ENCODE measurements at places on chromosomes 6 and 20. TPM values are rescaled to one million over a fixed set of nuclear protein-coding genes. Genes with fewer than 3 reads are reported as not detected.

The CLIC5 gene
- 24.0 TPM for polyA plus RNA-seq

The OOEP gene
- 0.18 TPM for polyA plus RNA-seq

The TAPBP gene
- polyA plus RNA-seq = 33.8 TPM

The JARID2 gene
- polyA plus RNA-seq = 10.5 TPM

The SPATA2 gene
- 9.9 TPM for polyA plus RNA-seq

The RBPJL gene
- 0.04 TPM for polyA plus RNA-seq

- peak overlapping the region; percentile 75 for H3K27ac ChIP-seq
- H3K36me3 ChIP-seq = no peaks in the 10 kb centered on the region
- DNase-seq = no peak
- H3K4me3 ChIP-seq = no peak overlapping the region
- peaks cover 54% of the 10 kb centered on the region for H3K4me1 ChIP-seq
- H3K27me3 ChIP-seq = no peaks in the 10 kb centered on the region
Measured at GRCh38 chr20:36468149-36469000, 72.9 kb upstream of the MYL9 start.

DNA sequence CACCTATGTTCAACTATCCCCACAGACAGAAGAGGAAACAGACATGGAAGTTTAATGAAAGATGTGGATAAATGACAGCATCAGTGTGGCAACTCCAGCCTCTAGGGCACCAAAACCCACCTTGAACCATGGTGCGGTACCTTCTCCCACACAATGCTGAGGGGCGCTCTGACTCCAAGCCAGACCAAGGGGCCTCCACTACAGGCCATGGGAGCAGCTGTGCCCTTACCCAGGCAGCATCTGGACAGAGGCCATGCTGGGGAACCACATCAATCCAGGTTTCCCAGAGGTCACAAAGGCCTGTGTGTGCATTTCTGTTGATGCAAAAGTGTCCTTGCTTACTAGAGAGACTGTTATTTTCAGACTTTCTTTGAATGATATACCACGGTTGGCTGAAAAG is 4.1 kb downstream of the PRR18 start:
- no peak overlapping the region for H3K27ac ChIP-seq
- no peaks in the 10 kb centered on the region for H3K36me3 ChIP-seq
- no peak overlapping the region for H3K4me3 ChIP-seq
- H3K4me1 ChIP-seq = peaks cover 14% of the 10 kb centered on the region
- H3K27me3 ChIP-seq = peaks cover 2% of the 10 kb centered on the region

DNA sequence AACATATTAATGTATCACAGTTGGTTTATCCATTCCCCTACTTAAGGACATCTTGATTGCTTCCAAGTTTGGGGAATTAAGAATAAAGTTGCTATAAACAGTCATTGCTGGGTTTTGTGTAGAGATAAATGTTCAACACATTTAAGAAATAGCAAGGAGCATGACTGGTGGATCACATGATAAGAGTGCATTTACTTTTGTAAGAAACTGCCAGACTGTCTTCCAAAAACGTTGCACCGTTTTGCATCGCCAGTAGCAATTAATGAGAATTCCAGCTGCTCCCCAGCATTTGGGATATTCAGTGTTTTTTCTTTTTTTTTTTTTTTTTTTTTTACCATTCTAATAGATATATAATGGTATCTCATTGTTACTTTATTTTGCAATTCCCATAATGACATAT is 695.7 kb upstream of the GJE1 start:
- no peaks in the 10 kb centered on the region for H3K27me3 ChIP-seq
- no peak for DNase-seq
- no peak overlapping the region for H3K4me3 ChIP-seq

DNA sequence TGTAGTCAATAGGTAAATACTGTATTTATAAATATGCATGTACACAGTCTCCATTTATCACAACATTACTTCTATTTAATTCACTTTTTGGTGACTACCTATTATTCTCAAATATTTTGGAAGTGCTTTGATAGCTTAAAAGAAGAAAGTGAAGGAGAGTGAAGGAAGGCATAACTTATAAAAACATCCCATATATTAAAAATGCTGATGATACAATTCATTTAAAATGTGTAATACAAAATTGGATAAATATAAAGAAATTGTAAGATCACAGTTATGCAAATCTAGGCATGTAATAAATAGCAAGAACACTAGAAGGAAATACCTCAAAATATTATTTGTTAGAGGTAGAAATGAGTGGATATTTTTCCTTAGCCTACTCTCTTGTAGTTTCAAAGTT is 111.6 kb upstream of the ADTRP start:
- H3K4me3 ChIP-seq = no peak overlapping the region
- no peak overlapping the region for H3K27ac ChIP-seq
- no peaks in the 10 kb centered on the region for H3K4me1 ChIP-seq
- no peaks in the 10 kb centered on the region for H3K36me3 ChIP-seq

DNA sequence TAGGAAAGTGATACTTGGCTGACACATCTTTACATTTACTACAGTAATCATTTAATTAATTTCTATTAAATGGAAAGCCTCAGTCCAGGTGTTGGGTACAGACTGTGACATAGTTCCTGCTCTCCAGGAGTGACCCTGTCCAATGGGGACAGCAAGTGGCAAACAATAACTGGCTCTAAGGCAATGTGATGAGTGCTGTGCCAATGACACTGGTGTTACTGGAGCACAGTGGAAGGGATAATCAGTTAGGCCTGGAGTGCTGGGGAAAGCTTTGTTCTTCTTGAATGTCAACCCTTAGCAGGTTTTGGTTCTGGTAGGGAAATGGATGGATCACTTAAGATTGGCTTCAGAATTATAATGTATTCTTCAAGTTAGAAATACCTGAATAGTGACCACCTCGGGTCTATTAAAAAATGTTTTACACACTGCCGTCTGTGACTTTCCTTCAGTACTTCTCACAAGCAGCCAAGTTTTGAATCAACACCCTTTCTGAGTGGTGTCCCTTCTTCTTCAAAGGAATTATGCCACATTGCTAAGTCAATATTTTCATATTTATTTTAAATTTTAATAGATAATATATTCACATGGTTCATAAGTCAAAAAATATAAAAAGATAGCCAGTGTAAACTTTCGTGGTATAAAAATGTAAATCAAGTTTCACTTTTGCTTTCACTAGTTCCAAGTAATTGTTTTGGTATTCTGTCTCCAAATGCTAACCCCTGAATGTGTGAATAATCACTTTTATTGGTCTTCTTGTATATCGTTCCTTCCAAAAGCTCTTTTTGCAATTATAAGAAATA is 9.6 kb downstream of the CMTR1 start:
- peaks cover 11% of the 10 kb centered on the region for H3K36me3 ChIP-seq
- no peaks in the 10 kb centered on the region for H3K27me3 ChIP-seq
- H3K4me3 ChIP-seq = no peak overlapping the region
- no peaks in the 10 kb centered on the region for H3K4me1 ChIP-seq
- H3K27ac ChIP-seq = peak overlapping the region; percentile 54

DNA sequence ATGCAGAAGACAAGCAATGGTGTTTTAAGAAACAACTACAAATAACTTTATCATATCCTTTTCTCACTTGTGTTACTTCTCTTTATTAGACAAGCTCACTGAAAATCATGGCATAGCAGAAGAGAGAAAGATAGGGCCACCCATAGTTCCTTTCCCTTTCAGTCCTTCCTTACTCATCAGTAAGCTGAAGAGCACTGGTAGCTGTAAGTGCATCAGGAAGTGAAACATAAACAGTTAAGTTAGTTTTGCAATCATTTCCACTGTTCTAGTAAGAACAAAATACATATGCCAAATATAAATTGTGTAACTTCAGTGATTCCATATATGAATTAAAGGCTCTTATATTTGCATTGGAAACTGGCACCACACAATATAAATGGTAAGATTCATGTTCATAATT is 220.1 kb downstream of the HACE1 start:
- no peak overlapping the region for H3K27ac ChIP-seq
- H3K4me3 ChIP-seq = no peak overlapping the region
- H3K36me3 ChIP-seq = no peaks in the 10 kb centered on the region
- no peaks in the 10 kb centered on the region for H3K27me3 ChIP-seq
- no peaks in the 10 kb centered on the region for H3K4me1 ChIP-seq

DNA sequence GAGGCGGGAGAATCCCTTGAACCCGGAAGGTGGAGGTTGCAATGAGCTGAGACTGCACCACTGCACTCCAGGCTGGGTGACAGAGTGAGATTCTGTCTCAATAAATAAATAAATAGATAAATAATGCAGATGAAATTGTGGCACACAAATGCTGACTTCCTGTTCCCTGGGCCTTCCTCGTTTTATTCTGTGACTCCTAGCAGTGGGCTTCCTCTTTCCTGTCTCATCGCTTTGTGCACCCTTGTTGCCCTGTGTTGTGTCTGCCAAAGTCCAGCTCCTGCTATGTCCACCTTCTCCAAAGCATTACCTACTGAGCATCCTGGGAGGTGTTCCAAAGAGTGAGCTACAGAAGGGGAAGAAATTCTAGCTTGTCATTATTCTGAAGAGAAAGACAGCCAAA is 100.2 kb upstream of the TIAM2 start:
- no peaks in the 10 kb centered on the region for H3K27me3 ChIP-seq
- DNase-seq = no peak
- no peaks in the 10 kb centered on the region for H3K4me1 ChIP-seq
- no peak overlapping the region for H3K4me3 ChIP-seq
- H3K36me3 ChIP-seq = no peaks in the 10 kb centered on the region

DNA sequence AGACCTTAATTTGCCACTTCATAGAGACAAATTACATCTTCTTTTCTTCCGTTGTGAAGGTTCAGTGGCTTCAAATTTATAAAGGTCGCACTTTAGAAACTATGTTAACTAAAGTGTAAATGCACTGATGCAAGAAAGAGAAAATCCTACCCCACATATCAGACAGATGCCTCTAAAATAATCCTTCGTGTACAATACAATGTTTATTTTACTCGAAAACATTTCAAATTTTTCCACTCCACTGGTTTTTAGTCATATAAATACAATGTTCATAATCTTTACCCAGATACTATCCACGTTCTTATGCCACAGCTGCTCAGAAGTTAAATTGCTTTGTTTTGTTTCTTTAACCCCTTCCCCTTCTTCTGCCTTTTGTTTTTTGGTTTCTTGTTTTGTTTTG is 140.3 kb upstream of the LAMP5 start:
- H3K27ac ChIP-seq = no peak overlapping the region
- no peaks in the 10 kb centered on the region for H3K27me3 ChIP-seq
- peaks cover 4% of the 10 kb centered on the region for H3K4me1 ChIP-seq
- no peak overlapping the region for H3K4me3 ChIP-seq
- no peaks in the 10 kb centered on the region for H3K36me3 ChIP-seq
- DNase-seq = no peak

GRCh38 chr20:53981752-53982437 is 88.5 kb downstream of the BCAS1 start:
- no peaks in the 10 kb centered on the region for H3K36me3 ChIP-seq
- DNase-seq = no peak
- H3K27me3 ChIP-seq = no peaks in the 10 kb centered on the region
- H3K4me3 ChIP-seq = no peak overlapping the region
- H3K4me1 ChIP-seq = no peaks in the 10 kb centered on the region

- H3K4me3 ChIP-seq = peak overlapping the region; percentile 67
- H3K27ac ChIP-seq = peak overlapping the region; percentile 79
- peak; percentile 74 for DNase-seq
- no peaks in the 10 kb centered on the region for H3K27me3 ChIP-seq
Measured at GRCh38 chr20:36093025-36093803, 61.3 kb upstream of the EPB41L1 start.

DNA sequence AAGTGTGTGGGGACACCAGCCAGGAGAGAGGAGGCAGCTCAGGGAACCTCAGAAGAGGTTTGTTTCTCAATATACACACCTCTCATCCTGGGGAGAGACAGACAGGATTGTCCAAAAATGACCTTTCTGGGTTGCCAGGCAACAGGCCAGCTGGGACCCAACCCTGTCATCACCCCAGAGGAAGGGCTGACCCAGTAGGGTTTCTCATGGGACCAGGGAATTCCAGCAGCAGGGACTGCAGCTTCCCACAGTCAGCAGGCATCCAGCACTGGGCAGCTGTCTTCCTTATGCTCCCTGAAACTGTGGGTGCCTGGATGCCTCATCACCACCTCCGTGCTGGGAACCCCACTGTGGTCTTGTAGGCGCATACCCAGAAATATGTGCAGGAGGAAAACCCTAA is 1.3 kb downstream of the C20orf202 start:
- no peaks in the 10 kb centered on the region for H3K4me1 ChIP-seq
- no peak overlapping the region for H3K4me3 ChIP-seq
- no peaks in the 10 kb centered on the region for H3K36me3 ChIP-seq
- DNase-seq = no peak

- H3K4me3 ChIP-seq = no peak overlapping the region
- H3K4me1 ChIP-seq = no peaks in the 10 kb centered on the region
- H3K27me3 ChIP-seq = no peaks in the 10 kb centered on the region
- H3K27ac ChIP-seq = no peak overlapping the region
- DNase-seq = peak; percentile 47
Measured at GRCh38 chr6:3176562-3177355, 19.4 kb upstream of the TUBB2A start.

DNA sequence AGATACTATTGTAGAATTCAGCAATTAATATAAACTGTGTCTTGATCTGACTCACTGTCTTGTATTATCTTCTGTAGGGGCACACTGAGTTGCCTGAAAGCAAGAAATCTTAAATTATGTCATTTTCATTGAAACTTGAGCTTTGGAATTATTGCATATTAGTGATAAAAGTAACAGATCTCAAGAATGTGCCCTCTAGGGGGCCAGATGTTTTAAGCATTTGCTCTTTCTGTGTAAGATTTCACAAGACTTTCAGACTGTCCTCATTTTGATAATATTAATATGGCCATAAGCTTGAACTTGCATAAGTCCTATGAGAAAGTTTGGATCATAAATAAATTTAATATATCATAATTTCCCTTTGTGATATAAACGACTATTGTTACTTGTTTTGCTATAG is 55.5 kb upstream of the MYO6 start:
- H3K4me1 ChIP-seq = no peaks in the 10 kb centered on the region
- H3K36me3 ChIP-seq = peaks cover 10% of the 10 kb centered on the region
- H3K4me3 ChIP-seq = no peak overlapping the region
- H3K27ac ChIP-seq = no peak overlapping the region

DNA sequence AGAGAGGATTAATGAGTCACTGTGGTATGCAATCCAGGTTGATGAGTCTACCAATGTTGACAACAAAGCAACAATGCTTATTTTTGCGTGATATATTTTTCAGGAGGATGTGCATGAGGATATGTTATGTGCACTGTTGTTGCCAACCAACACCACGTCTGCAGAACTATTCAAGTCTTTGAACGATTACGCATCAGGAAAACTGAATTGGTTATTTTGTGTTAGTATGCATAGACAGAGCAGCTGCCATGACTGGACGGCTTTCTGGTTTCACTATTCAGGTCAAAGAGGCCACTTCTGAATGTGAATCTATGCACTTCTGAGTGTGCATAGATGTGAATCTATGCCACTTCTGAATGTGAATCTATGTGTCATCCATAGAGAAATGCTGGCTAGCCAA is 134.0 kb upstream of the GRIK2 start:
- no peaks in the 10 kb centered on the region for H3K36me3 ChIP-seq
- no peaks in the 10 kb centered on the region for H3K4me1 ChIP-seq
- no peak overlapping the region for H3K27ac ChIP-seq

Measured in small intestine (tissue), 16 donors.